ENCODE measurements at places on chromosomes 4 and X.
A peak's percentile ranks its signal among the peaks of the same experiment; 100 is the strongest.

- DNase-seq: no peak
Measured at GRCh38 chr4:18242919-18243693, 221.6 kb upstream of the LCORL start.

- no peak for DNase-seq
Measured at GRCh38 chr4:76028350-76028765, 5.1 kb upstream of the CXCL10 start.

DNA sequence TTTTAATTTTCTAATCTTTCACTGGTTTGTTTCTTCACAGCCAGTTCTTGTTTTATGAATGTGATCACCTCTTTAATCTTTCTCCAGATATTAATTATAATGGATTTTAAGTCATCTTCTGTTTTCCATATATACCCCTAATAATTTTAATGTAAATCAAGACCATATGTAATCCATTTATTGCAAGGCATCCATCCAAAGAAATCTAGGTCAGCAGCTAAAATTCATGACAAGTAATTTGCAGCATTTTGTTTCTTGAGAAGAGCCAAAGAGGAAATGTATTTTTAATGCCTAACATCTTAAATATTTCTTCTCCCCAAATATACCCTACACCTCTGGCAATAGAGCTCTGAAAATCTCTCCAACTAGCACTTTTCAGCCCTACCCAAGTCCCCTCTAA, 81.1 kb downstream of the SUPT20HL2 start:
- DNase-seq: no peak

DNA sequence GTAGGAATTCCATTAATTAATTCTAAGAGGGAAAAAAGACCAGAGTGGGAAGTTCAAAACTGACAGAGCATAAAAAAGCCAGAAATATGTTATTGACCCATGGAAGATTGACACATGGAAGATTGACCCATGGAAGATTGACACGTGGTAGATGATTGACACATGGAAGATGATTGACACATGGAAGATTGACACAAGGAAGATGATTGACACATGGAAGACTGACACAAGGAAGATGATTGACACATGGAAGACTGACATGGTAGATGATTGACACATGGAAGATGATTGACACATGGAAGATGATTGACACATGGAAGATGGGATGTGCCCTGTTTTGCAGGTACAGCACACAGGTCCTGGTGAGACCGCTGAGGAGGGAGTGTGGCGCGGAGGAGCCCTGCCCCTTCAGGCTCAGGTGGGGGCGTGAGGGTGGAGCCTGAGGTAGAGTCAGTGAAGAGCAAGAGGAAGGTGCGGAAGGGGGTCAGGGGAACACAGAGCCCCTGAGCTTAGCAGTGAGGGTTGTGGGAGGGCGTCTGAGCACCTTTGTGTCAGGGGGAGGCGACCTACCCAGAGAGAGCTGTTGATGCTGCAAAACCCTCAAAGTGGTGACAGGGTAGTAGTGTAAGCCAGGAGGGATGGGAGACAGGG, 15.8 kb upstream of the PDE6B start:
- DNase-seq: no peak

DNA sequence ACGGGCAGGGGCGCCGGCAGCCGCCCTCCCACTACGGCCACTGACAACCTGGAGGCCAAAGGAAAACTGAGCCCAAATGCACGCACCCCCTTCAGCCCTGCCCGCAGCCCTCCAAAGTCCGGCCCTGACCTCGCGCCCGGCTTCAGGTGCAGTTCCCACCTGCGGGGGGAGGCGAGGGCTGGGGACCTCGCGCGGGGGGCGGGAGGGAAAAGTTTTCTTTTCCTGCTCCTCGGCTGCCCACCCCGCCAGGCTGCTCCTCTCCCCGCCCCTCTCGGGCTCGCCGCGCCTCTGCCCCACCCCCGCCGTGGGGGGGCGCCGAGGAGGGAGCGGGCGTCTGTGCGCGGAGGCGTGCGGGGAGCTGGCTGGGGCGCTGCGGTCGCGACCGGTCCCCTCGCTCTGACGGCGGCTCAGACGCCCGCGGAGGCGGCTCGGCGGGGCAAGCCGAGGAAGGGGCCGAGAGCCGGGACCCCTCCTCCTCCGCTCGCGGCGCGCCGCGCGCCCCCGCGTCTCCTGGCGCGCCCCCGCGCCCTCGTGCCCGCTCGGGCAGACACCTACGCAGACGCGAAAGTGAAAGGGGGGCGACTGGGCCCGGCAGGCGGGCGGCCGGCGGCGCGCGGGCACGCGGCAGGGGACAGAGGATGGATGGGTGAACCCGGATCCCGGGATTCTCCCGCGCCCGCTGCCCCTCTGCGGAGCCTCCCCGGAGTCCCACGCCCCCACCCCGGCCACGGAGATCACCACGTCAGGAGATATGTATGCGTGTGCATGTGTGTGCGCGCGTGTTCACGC, 3.1 kb upstream of the NR3C2 start:
- DNase-seq: no peak

- no peak for DNase-seq
Measured at GRCh38 chrX:124862301-124862700, 457.4 kb upstream of the TEX13C start.

DNA sequence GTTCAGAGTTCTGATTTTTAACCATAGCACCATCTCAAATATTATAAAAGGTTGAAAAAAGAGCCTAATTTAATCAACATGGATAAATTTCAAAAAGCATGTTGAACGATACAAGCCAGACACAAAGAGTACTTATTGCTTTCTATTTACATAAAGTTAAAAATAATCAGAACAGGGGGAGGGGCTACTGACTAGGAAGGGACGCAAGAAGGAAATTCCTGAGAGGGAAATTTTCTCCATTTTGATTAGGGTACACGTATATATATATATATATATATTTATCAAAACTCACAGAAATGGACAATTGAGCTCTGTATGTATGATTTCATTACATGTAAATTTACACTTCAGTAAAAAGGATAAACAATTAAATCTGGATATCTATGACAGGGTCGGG, 482 bp upstream of the MBTPS2 start:
- DNase-seq: no peak

- DNase-seq: peak; percentile 66
Measured at GRCh38 chrX:15930585-15930984, 76.0 kb upstream of the AP1S2 start.

DNA sequence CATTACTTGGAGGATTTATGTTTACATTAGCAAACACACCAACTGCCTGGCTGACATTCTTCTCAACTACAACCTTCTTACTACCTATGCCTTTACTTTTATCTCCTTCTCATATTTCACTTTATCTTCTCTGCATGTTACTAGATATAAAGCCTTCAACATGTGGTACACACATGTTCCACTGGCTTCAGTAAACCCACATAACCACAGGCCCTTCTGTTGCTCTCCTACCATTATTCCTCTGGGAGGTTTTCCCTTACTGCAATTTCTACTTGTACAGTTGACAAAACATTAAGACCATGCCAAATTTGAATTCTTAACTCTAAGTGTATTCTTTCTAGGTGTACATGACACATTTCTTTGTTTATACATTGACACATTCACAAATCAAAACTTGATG, 133.1 kb downstream of the ARAP2 start:
- peak; percentile 36 for DNase-seq

GRCh38 chr4:75834095-75834771, 68.0 kb downstream of the PPEF2 start:
- no peak for DNase-seq

DNA sequence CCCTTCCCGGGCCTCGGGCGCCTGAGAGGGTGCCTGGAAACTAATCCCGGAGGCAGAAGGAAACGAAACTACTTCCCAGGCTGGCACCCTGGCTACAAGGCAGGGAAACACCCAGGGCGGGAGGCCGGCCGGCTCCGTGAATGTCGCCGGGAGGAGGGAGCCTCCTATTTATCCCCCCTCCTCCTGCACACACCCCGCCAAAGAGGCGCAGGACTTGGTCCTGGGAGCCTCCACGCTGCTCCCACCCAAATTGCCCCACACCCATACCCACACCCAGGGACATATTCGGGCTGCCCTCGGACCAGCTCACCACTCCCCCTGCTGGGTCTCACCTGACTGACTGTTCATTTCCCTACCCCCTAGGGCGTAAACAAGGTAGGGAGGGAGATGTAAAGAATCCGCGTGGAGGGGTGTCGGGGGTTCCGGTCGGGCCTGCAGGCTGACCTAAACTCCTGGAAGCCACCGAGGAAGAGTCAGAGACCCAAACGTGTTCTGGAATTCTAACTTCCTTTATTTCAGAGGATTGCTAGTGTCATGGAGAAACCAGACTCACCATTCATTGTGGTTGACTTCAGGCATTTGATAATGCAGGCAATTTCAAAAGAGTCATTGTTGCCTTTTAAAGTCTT, at the start of gene BTC:
Gene BTC, minus strand, starts transcription at position 142 of the 629 bp plus-strand sequence. CDS start 198 bp downstream, outside the sequence.
- peak; percentile 7 for DNase-seq

GRCh38 chr4:2305766-2306501, 44.0 kb upstream of the MXD4 start:
- no peak for DNase-seq

DNA sequence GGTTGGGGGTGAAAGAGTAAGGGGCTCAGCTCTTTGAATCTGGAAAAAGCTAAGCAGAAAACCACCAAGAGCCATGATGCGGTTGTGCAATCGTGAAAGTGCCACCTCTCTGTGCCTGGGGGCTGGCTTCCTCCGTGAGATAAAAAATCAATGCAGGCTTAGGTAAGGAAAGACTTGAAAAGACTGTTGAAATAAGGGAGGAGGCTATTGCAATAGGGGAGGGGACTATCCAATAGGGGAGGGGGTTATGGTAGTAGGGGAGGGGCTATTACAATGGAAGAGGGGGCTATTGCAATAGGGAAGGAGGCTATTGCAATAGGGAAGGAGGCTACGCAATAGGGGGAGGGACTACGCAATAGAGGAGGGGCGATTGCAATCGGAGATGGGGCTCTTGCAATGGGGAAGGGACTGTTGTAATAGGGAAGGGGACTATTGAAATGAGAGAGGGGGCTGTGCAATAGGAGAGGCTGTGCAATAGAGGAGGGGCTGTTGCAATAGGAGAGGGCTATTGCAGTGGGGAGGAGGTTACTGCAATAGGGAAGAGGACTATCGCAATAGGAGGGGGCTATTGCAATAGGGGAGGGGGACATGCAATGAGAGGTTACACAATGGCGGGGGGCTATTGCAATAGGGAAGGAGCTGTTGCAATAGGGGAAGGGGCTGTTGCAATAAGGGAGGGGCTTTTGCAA, 162.3 kb upstream of the PSAPL1 start:
- DNase-seq: no peak

DNA sequence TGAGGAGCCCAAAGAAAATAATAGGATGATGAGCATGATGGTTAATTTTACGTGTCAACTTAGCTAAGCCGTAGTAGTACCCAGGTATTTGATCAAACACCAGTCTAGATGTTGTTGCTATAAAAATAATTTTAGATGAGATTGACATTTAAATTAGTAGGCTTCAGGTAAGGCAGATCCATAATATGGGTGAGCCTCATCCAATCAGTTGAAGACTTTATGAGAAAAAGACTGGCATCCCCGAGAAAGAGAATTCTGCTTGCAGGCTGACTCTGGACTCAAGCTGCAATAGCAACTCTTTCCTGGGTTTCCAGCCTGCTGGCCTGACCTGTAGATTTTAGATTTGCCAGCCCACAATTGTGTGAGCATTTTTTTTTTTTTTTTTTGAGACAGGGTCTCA, 192.8 kb upstream of the LNX1 start:
- DNase-seq: no peak

GRCh38 chr4:74323663-74324062, 15.4 kb downstream of the EPGN start:
- no peak for DNase-seq

GRCh38 chr4:127219232-127219631, 413.5 kb upstream of the INTU start:
- no peak for DNase-seq

DNA sequence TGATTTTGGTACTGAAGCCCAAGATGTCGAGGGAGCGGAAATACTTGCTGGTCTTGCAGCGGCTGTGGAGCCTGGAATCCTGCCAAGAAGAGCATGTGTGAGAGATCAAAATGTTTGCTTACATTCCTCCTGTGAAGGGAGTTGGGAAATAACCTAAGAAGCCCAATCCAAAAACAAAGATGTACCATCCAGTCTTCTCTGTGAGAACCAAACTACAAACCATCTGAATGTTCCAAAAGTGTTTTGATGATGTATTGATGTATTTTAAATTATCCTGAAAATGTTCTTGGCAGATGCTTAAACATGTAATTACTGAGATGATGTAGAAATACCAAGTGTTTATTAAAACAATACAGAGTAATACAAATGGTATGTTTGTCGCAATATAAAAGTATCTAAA, 10.1 kb upstream of the ADH1A start:
- peak; percentile 35 for DNase-seq

GRCh38 chr4:152972821-152973628, 36.9 kb downstream of the FHDC1 start:
- no peak for DNase-seq

DNA sequence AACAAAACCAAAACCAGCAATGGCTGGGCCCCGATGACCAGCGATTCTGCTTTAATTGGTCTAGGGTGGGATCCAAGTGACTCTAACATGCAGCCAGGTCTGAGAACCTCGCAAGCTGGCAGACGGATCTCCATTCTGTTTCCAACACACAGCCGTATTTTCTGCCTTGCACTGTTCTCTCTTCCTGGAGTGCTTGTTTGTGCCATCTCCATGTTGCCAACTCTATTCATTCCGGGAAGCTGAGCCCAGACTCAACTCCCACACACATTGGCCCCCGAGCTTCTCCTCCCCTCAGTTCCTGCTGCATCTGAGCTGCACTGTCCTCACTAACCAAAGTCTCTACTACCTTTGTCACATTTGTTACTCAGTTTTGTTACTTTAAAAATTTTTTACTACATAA, 35.6 kb downstream of the GEMIN8 start:
- no peak for DNase-seq

- no peak for DNase-seq
Measured at GRCh38 chr4:119113033-119113655, 22.5 kb upstream of the MYOZ2 start.

DNA sequence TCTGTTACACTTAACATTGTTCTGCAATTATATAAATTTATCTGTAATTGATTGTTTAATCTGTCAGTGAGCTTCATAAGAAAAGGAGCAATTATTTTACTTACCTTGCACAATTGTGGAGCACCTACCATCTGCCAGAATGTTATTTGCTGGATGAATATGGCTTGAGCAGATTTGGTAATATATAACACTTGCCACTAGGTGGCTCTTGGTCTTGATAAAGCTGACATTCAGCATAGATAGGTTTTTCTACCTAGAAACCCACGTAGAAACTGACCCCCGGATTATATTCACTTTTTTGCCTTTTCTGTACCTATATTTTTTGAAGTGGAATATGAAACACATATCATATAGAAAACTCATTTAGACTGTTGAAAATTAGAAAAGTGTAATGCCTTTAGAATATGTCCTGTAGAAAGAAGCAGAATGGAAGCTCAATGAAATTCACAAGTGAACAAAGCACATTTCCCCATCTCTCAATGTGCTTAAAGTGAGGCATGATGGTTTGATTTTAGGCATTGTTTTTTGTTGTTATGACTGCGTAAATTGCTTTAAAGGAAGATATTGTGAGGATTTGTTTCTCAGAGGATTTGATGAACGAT, 9.5 kb downstream of the RBPJ start:
- peak; percentile 47 for DNase-seq

- DNase-seq: no peak
Measured at GRCh38 chr4:57053508-57053907, 56.7 kb downstream of the IGFBP7 start.

- no peak for DNase-seq
Measured at GRCh38 chr4:52714597-52715254, 36.5 kb downstream of the ERVMER34-1 start.

GRCh38 chr4:28386776-28387175, 1526.1 kb downstream of the STIM2 start:
- no peak for DNase-seq

Data from NCI-H524 (cell line).